ENCODE measurements at places on chromosomes 16 and 17.

- DNase-seq: no peak
Observed at GRCh38 chr16:57577691-57578224, 35.3 kb downstream of the ADGRG5 start.

GRCh38 chr16:27556471-27556870, 6.5 kb downstream of the KATNIP start:
- no peak for DNase-seq

DNA sequence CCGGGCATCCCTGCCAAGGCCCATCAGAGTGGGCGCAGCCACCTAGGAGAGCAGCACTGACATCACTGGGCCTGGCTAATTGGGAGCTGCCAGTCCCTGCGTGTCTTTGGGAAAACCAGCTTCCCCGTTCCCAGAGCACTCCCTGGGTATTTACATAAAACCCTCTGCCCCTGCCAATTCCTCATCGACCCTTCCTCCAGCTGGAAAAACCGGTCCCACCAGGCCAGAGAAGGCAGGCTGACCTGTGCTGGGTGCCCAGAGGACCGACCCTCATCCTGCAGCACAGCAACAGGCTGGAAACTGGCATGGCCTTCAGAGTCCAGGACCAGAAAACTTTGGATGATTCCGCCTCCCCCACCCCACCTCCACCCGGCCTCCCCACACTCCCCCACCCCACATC, 8.2 kb upstream of the FOXN1 start:
- DNase-seq: no peak

DNA sequence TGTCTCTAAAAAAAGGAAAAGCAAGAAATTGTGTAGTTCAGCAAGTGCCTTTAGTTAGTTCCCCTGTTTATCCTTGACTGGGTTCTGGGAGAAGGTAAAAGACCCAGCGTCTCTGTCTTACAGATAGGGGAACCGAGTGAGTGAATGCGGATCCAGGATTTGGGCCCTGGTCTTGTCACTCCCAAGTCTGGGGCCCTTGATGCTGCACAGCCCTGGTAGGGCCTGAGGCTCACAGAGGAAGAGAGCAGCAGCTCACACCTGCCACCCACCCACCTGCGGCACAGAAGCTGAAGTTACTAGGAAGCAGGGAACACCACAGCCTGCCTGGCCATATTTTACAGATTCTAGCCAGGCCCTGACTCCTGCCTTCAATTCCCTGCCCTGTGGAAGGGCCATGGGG, 22.2 kb downstream of the LASP1 start:
- DNase-seq: no peak

GRCh38 chr16:85029408-85029784, 1.8 kb downstream of the KIAA0513 start:
- no peak for DNase-seq

GRCh38 chr17:78338486-78339259, 21.2 kb downstream of the SOCS3 start:
- DNase-seq: no peak

DNA sequence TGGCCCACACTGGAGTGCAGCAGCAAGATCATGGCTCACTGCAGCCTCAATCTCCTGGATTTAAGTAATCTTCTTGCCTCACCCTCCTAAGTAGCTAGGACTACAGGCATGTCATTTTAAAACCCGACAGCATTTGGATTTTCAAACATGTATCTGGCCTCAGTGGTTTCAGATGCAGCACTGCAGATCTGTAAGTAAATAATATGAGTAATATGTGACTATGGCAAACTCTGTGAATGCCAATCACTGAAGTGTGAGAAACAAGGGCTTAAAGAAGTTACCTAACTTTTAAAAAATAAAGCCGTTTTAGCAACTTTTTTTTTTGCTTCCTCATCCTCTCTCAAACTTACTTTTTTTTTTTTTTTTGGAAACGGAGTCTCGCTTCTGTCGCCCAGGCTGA, 11.9 kb downstream of the CEP20 start:
- DNase-seq: no peak

DNA sequence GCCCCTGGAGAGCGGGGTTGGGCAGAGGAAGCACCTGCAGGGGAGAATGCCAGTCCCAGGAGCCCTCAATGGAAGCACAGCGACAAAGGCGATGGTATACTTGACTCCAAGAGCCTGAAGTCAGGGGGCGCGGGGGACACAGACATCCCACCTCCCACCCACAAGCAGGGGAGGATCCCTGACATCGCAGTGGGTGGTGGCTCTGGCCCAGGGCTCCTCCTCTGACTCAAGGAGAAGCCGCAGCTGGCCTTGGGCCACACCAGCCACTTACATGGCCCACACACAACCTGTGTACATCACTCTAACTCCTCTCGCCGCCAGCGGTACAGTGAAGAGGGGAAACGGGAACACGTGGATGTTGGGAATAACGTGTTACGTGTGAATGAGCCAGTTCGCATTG, 44.3 kb downstream of the FZD2 start:
- no peak for DNase-seq

- DNase-seq: no peak
Observed at GRCh38 chr16:53209877-53210276, 155.1 kb downstream of the CHD9 start.

DNA sequence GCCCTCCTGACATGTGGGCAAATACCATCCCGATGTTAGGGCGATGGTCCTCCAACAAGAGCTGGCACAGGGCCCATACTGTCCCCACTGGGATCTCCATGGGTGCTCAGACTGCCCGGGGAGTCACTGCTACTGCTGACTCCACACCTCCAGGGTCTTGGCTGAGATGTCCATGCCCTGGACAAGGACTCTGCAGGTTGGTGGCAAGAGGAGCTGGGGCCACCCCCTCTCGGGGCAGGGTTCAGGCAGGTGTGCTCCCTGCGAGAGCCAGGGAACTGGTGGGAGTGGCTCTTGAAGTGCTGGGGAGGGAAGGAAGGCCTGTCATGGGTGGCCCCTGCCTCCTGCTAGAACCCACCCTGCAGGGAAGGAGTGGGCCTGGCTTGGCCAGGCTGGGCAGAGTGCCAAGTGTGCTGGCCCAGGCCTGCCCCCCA, 6.4 kb downstream of the CASKIN2 start:
- DNase-seq: no peak

- DNase-seq: no peak
Observed at GRCh38 chr17:82033359-82034085, 2.0 kb downstream of the RAC3 start.

All from left forelimb (tissue), 1 donor.